ENCODE measurements at places on chromosomes 12 and 14. TPM values are rescaled to one million over a fixed set of nuclear protein-coding genes. Genes with fewer than 3 reads are reported as not detected.

DNA sequence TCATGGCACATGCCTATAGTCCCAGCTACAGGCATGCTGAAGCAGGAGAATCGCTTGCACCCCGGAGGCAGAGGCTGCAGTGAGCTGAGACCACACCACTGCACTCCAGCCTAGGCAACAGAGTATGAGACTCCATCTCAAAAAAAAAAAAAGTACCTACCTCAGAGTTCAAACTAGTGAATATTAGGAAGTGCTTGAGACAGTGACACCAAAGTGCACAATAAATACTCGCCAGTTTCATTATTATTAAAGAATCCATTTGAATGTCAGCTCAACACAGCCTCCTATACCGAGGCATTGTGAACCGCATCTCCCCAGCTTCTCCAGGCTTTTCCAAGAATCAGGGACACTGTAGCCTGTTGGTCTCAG is 5.0 kb downstream of the GAPDH start:
- peak; percentile 75 for DNase-seq

GRCh38 chr12:29403991-29404390 is 23.0 kb upstream of the ERGIC2 start:
- no peak for DNase-seq

The ZBTB1 gene
- total RNA-seq, result 21.3 TPM

The IFNG-AS1 gene
- total RNA-seq, result not detected
